Nephron progenitor cell (in vitro differentiated cells): ENCODE measurements at places on chromosomes 16 and 17.
A peak's percentile ranks its signal among the peaks of the same experiment; 100 is the strongest.

GRCh38 chr17:80817861-80818260 lies 173.8 kb upstream of the CHMP6 start:
- no peak for DNase-seq

DNA sequence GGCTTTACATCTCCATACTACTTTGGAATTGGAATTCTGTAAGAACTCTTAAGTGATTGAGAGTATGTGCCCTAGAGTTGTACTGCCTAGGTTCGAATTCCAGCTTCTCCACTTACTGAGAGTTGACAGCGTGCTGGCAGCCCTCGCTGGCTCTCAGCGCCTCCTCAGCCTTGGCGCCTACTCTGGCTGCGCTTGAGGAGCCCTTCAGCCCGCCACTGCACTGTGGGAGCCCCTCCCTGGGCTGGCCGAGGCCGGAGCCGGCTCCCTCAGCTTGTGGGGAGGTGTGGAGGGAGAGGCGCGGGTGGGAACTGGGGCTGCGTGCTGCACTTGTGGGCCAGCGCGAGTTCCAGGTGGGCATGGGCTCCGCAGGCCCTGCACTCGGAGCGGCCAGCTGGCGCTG lies 13.3 kb downstream of the PPM1D start:
- no peak for DNase-seq

DNA sequence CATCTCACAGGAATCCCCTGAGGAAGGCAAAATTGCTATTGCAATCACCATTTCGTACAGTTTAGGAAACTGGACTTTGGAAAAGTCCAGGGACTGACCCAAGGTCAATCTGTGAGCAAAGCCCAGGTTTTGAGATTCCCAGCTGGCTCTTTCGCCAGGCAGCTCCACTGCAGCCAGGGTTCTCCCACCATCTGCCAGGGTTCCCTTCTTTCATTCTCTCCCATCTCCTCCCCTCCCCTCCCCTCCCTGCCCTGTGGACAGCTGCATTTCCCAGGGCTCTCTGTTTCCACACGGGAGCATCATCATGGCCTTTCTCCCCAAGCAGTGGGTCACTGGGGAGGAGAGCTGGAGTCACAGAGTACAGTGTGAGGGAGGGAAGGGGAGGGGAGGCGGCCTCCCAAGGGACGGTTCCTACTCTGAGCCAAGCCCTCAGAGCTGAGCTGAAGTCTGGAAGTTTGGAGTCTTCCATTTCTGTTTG lies 11.9 kb upstream of the GSDMA start:
- peak; percentile 22 for DNase-seq

- no peak for DNase-seq
Measured at GRCh38 chr16:87434146-87434667, 42.1 kb downstream of the MAP1LC3B start.

DNA sequence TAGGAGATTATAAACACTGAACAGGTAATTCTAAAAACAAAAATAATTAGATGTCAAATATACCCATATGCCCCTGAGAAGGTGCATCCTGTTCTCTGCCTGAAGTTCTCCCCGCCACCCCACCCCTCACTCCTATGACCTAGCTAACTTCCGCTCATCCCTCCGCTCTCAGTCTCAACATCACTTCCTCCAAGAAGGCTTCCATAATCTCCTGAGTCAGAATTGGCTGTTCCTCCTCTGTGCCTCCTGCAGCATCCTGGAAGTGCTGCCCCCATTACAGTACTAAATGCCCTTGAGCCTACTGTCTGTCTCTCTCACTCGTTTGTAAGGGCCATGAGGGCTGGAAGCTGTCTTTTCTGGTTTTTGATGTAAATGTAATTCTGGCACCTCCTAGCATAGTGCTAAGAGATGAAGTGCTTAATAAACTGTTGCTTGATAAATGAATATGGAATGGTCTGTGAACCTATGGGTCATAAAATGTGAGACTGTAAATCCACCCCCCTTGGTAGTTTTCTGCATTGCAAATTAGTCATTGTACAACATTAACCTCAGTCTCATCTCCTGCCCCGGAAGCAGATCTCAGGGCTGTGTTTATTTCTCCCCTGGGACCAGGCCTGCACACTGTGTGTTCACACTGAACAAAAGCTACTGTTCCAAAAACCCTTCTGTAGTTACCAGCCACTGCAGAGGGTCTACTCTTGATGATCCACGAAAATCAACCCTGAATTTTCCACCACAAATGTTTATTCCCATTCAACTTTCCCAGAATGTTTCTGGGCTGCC lies 3.9 kb upstream of the MYO1D start:
- DNase-seq, result peak; percentile 9

- no peak for DNase-seq
Measured at GRCh38 chr16:31876951-31877828, 3.6 kb downstream of the ZNF267 start.

DNA sequence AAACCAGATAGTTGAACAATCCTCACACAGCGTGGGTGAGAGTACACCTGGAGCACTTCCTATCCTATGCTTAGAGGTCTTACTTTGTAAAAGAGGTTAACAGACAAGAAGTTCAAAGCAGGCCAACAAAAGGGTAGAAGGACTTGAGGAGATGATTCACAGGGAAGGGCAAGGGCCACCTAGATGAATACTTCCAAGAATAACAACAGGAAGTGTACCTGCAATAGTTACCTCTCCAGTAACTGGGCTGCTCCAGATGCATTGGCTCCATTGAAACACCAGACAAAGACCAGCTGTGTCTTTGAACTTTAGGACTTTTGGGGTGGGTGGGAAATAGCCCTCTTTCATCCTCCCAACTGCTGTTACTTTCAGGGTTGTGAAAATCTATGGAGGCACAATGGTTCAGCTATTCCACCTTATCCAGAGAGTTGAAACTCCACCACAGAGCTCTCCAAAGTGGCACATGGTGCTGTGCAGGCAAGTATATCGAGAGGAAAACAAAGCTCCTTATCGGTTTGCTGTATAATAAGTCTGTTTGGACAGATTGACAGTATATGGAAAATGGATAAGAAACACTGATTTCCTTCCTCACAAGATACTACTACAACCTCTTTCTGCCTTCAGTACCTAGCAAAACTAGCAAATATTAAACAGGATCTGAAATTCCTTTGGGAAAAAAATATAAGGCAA lies 22.7 kb downstream of the RNF43 start:
- DNase-seq, result no peak

- no peak for DNase-seq
Measured at GRCh38 chr16:84520725-84521496, 16.5 kb upstream of the MEAK7 start.

GRCh38 chr17:3845621-3846436 lies at the start of gene NCBP3:
NCBP3 (minus strand) TSS chr17:3846246; CDS start chr17:3846223, 23 bp downstream.
- peak; percentile 94 for DNase-seq

DNA sequence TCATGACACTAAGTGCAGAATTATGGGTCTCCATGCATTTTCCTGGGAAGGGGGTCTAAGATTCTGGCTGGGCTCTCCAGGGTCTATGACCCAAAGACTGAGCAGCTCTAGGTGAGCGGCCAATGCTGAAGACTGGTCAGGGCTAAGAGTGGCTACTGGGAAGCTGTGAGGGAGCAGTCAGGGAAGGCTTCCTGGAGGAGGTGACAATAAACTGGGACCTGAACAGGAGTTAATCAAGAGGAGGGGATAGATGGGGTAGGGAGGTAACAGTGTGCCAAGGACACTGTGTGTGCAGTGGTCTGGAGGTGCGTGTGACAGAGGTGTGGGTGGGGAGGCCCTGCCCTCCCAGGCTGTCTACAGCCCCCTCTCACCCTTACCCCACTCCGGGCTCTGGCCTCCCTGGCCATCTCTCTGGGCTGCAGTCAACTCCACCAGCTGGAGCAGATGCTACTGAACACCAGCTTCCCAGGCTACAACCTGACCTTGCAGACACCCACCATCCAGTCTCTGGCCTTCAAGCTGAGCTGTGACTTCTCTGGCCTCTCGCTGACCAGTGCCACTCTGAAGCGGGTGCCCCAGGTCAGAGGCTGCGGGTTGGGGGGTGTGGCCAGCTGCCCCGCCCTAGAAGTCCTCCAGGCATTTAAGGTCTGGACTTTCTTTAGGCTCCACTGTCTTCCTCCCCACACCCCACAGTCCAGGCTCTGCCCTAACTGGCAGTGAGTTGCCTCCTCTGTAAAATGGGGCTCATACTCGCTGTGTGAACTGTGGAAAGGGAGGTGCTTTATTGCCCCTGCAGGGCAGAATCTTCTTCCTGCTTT lies 20.4 kb downstream of the ADGRG5 start:
- no peak for DNase-seq

DNA sequence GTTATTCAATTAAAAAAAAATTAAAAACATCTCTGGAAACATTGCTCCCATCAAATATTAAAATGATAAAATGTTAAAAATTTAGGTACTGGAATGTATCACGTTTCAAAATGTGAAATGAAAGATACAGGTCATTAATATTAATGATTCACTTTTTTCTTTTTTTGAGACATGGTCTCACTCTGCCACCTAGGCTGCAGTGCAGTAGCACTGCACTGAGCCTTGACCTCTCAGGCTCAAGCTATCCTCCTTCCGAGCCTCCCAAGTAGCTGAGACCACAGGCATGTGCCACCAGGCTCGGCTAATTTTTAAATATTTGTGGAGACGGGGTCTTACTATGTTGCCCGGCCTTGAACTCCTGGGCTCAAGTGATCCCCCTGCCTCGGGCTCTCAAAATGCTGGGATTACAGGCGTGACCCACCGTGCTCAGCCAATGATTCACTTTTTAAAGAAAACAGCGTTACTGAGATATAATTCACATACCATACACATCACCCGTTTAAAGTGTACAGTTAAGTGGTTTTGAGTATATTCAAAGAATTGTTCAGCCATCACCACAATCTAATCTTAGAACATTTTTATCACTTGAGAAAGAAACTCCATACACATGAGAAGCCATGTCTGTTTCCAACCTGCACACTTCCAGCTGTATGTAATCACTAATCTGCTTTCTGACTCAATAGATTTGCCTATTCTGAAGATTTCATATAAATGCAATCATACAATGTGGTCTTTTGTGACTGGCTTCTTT lies 19.1 kb upstream of the NETO2 start:
- DNase-seq, result no peak

DNA sequence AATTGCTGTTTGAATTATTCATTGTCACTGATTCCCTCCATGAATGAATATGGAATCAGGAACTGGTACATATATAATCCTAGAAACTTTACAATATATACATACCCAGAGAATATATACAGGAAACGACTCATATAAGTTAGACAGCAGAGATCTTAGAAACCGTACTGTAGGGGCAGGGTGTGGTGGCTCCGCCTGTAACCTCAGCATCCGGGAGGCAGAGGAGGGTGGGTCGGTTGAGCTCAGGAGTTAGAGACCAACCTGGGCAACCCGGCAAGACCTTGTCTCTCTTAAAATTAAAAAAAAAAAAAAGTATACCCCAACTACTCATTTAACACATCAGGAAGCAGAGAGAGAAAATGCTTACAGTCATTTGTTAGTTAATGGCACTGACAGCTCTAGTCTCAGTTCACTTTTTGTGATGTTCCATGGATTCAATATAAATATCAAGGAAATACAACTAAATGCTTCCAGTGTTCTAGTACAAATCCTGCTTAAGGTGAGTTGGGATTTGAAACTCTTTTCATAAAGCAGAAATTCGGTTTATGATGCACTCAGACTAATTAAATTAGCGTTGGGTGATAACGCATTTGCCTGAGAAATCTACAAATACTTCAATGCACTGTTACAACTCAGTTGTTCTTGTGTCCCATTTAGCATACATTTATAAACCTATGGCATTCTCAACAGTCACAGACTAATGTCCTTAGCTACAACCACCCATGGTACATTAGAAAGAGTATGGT lies 5.6 kb downstream of the GLG1 start:
- no peak for DNase-seq

- no peak for DNase-seq
Measured at GRCh38 chr17:31722251-31723056, 136.6 kb downstream of the COPRS start.

DNA sequence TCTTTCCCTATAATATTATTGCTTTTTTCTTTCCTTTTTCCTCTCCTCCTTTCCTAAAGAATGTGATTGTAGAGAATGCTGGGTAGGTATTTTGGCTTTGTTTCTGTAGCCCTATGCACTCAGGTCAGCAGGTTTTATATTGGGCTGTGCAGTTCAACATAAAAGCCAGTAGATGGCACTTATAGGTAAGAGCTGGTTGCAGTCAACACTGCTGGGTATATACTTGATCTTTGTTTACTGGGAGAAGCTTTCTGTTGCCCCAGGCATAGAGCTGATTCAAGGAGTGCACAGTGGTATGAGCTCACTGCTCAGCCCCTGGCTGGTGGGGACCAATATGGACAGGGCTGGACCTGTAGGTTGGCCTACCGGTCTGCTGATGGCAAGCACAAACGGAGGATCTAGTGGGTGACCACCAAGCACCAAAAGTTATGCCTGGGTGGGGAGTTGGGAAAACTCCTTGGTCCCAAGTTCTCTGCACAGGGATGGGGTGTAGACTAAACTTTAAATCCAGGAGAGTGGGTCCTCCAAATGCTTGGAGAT lies 378.9 kb downstream of the PMP22 start:
- no peak for DNase-seq

GRCh38 chr16:57591086-57591869 lies 37.2 kb upstream of the ADGRG1 start:
- peak; percentile 82 for DNase-seq

DNA sequence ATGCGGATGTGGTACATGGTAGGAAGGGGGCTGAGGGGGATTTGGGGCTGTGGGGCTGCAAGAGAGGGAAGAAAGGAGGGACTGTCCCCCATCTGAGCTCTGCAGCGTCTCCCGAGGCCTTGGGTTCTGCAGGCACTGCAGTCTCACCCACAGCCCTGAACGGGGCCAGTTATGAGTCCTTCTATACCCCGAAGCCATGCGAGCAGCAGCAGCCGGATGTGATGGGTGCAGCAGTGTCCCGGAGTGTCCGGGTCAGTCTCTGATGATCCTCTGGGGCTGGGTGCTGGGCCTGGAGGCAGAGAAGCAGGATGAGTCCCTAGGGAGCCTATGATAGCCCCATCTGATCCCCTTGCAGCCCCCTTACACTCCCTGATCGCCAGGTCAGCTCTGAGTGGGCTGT lies 41.5 kb downstream of the CPNE2 start:
- DNase-seq, result no peak

GRCh38 chr17:18382441-18383078 lies 5.0 kb downstream of the EVPLL start:
- no peak for DNase-seq

DNA sequence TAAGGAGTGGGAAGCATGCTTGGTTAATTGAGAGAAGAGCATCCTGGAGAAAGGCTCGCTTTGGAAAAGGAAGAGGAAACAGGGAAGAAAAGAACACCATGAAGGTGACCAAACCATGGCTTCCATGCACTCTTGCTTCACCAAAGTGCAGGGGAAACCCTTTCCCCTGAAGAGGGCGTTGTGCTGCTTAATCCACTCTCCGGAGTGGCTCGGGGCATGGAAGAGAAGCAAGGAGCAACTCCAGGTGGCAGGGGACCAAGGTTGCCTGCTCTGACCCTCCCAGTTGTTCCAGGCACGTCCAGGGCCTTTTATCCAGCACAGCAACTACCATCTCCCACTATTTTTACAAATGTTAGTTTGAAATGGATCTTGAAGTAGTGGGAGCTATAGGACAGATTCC lies 108.1 kb downstream of the STX8 start:
- DNase-seq, result no peak

- no peak for DNase-seq
Measured at GRCh38 chr17:19943026-19943425, 34.6 kb downstream of the AKAP10 start.

GRCh38 chr17:35780950-35781349 lies 14.5 kb downstream of the MMP28 start:
- no peak for DNase-seq

- no peak for DNase-seq
Measured at GRCh38 chr17:68676856-68677255, 75.7 kb upstream of the FAM20A start.

GRCh38 chr16:2223942-2224486 lies 623 bp downstream of the E4F1 start:
- peak; percentile 46 for DNase-seq

GRCh38 chr16:87831421-87832136 lies 37.7 kb downstream of the SLC7A5 start:
- DNase-seq, result no peak
